Activated CD8-positive, alpha-beta T cell treated with anti-CD3 and anti-CD28 coated beads, Interleukin-2, amount 10 ng/mL, durations not matched to agents 7 days and 5 days (primary cell): ENCODE measurements at places on chromosomes 7 and 10.

DNA sequence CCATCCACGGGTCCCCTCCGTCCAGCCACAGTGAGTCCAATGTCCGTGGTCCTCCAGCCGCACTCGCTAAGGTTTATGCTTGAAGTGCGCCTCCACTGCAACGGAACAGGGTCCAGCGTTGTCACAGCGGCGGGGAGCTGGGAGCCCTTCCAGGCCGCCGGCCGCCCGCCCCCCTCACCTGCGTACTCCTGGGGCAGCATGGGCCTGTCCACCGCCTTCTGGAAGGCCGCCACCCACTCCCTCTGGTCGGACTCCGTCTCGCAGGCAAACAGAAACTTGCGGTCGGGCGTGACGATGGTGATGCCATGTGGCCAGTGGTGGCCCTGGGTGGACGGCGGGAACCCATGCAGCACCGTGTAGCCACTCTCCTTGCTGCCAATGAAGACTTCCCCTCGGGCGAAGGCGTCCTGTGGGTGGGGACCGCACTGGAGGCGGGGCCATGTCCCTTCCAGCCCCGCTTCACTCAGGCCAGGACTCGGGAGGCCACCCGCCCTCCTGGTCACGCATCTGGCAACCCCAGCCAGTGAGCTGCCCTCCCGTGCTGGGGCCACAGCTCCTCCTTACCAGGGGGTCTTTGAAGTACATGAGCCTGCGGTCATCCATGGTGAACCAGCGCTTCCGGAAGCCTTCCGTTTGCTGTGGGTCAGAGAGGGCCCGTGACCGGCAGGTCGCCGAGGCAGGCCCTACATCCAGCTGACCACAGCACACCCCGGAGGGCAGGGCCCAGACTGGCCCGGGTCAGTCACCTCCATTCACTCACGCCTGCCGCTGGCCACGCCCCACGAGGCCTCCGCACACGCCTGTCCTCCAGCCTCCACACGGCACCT is 22.7 kb downstream of the GET4 start:
- no peak for DNase-seq

GRCh38 chr7:17304926-17305325 is 6.5 kb downstream of the AHR start:
- no peak for DNase-seq

GRCh38 chr7:4113976-4114375 is 568.1 kb upstream of the FOXK1 start:
- DNase-seq: no peak

DNA sequence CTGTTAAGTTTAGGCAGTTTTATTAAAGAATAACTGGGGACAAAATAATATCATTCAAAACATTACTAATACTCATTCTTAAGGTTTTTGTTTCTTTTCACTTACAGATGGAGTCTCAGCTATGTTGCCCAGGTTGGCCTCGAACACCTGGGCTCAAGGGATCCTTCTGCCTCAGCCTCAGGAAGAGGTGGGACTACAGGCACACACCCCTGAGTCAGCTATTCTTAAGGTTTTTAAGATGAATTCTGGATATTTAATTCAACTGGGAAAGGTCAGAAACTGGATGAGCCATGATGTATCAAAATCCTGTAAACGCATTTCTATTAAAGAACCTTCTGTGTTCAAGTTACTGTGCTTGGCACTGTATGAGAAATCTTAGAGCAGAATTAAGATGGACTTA is 3.5 kb downstream of the OAT start:
- DNase-seq: no peak

GRCh38 chr10:3395458-3395861 is 222.9 kb upstream of the PITRM1 start:
- DNase-seq: no peak

- no peak for DNase-seq
These were observed 6.9 kb downstream of the KPNA7 start for GRCh38 chr7:99201027-99201426.

- no peak for DNase-seq
These were observed 54.6 kb downstream of the HTR5A start for GRCh38 chr7:155124706-155125105.

DNA sequence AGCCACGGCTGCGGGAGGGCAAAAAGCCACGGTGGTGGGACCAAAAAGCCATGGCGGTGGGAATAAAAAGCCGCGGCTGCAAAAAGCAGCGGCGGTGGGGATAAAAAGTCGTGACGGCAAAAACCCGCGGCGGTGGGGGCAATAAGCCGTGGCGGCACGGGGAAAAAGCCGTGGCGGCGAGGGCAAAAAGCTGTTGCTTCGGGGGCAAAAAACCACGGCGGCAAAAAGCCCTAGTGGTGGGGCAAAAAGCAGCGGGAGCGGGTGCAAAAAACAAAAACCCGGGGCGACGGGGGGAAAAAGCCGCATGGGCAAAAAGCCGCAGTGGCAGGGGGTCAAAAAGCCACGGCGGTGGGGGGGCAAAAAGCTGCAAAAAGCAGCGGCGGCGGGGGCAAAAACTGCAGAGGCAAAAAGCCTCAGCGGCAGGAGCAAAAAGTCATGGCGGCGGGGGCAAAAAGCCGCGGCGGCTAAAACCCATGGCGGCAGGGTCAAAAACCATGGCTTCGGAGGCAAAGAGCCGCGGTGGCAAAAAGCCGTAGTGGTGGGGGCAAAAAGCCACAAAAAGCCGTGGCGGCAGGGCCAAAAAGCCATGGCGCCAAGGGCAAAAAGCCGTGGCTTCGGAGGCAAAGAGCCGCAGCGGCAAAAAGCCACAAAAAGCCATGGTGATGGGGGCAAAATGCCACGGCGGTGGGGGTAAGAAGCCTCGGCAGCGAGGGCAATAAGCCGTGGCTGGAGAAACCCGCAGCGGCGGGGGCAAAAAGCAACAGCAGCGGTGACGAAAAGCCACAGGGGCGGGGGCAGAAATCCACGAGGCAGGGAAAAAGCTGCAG is 525.8 kb downstream of the ZNF33B start:
- DNase-seq: no peak

GRCh38 chr7:151038951-151039849 is 9.1 kb upstream of the ASIC3 start:
- peak; percentile 53 for DNase-seq

DNA sequence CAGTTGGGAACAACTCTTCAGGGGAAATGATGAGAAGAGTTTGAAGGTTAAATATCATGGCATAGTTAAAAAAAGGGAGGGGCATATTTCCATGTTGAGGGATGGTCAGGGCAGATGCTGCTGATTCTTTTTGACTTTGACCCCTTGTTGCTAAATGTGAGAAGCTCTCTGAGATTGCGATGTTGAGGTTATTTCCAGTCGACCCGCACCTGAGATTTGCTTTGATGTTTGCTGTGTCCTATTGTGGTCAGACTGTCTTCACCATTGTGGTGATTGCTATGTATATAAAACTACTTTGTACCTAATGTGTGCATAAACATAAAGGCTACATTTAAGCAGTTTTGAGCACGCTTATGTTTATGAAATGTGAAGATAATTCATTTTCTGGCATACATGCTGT is 90.9 kb downstream of the BBS9 start:
- no peak for DNase-seq

GRCh38 chr10:50622706-50623662 is 772 bp downstream of the SGMS1 start:
- peak; percentile 53 for DNase-seq

- DNase-seq: no peak
These were observed 282.2 kb downstream of the NEBL start for GRCh38 chr10:20614911-20615310.

DNA sequence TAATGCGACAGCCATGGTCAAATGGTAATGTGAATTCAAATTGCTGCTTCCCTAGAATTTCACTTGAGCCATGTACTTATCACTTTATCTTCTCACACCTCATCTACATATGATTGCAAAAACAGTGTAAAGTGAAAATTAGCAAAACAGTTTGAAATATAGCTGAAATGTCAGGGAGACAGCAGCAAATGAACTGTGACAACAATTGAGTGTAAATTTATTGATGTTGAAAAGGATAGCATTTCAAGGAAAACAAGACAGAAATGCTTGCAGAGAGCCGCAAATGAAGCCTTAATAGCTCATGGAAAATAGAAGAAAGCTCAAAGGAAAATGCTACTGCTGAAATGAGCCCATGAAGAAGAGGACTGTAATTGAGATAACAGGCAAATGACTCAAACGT is 516.2 kb upstream of the POT1 start:
- DNase-seq: no peak

DNA sequence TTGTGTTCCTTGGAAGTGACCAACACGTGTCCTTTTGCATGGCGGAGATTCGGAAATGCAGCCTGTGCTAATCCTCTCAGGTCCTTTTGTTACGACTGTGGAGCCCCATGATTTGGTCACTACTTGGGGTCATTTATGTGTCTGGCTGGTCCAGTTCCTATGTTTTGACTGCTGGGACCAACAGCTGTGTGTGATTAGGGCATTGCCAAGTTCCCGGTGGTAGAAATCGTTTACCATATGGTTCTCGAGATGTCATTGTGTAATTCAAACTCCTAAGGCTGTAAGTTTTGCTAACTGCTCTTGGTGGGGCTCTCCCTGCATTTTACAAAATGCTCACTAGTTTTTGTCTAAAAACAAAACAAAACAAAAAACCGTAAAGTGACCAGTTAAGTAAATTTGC is 62.0 kb downstream of the CCNY start:
- no peak for DNase-seq

DNA sequence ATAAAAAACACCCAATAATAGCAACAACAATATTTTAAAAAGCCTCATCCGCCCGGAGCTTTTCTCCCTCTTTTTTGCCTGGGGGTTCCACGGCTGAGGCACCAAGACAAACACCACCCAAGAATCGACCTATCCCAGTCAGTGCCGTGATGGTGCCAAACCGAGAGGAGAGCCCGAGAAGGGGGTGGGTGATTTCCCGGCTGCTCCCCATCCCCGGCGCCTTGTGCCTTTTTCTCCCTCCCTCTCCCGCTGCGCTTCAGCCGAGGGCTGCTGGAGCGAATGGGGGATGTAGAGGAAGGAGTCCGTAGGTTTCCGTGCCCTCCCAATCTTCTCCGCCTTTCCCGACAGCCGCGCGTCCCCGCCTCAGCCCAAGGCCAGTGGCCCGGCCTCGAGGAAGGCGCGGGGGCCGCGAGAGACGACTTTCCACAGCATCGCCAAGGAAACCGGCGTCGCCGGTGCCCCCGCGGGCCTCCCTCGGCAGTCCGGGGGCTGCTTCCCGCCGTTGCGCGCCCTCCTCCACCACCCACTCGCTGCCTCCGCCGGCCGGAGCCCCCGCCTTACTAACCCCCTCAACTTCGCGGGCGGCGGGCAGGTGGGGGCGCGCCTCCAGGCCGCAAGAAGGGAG is 1.3 kb downstream of the EGR2 start:
- peak; percentile 26 for DNase-seq

GRCh38 chr7:151705636-151706276 is 171.2 kb downstream of the PRKAG2 start:
- DNase-seq: peak; percentile 51

GRCh38 chr10:106189292-106189691 is 975.2 kb downstream of the SORCS1 start:
- no peak for DNase-seq

GRCh38 chr7:90660819-90661218 is 64.7 kb downstream of the CDK14 start:
- no peak for DNase-seq

DNA sequence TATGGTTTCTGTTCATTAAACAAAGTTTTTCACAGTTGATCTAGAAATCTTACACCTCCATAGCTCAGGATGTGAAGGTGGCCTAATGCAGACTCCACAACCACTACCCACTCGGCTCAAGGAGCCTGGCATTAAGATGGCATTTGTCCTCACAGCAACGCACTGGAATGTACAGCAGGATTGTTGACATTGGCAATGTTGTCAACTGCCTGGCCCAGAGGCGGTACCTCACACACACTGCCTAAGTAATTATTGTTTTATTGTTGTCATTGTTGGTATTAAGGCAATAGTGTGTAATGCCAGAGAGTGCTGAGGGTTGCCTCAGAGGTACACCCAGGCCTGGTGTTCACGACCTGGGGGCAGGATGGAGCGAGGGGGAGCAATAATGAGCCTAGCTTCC is 38.3 kb downstream of the LRRC18 start:
- DNase-seq: no peak

GRCh38 chr7:45573661-45574415 is at the start of gene ADCY1:
Gene ADCY1, plus strand, starts transcription at chr7:45574368. Its CDS starts 176 bp downstream, at chr7:45574544.
- no peak for DNase-seq

DNA sequence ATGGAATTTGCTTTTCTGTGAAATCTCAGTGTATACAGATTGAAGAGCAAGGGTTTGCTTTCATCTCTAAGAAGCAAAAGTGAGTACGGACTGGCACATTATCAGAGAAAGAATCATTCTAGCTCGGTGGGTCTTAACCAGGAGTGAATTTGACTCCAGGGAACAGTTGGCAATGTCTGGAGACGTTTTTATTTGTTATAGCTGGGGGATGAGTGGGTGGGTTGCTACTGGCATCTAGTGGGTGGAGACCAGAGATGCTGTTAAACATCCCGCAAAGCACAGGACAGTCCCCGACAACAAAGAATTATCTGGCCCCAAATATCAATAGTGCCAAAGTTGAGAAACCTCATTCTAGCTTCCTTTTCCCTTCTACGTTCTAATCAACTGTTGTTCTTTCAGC is 43.8 kb upstream of the ATRNL1 start:
- DNase-seq: no peak

- no peak for DNase-seq
These were observed 286.3 kb upstream of the ZMIZ1 start for GRCh38 chr10:78782441-78782840.

DNA sequence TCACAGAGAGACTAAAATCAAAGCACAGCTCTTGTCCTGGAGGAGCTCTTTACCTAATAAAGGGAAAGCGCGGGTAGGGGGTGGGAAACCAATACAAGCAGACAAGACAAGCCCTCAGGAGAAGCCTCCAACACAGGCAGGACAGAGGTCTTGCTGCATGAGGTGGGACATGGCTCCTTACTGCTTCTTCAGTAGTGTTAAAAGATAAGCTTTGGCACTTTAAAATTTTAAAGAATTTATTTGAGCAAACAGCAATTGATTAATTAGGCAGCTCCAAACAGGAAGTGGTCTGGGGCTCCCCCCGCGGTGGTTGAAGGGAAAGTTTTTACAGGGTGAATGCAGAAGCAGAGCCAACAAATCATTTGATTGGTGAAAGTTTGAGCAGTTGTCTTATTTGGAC is 50.3 kb upstream of the MACC1 start:
- no peak for DNase-seq
